ENCODE measurements at places on chromosomes 7 and 10.

DNA sequence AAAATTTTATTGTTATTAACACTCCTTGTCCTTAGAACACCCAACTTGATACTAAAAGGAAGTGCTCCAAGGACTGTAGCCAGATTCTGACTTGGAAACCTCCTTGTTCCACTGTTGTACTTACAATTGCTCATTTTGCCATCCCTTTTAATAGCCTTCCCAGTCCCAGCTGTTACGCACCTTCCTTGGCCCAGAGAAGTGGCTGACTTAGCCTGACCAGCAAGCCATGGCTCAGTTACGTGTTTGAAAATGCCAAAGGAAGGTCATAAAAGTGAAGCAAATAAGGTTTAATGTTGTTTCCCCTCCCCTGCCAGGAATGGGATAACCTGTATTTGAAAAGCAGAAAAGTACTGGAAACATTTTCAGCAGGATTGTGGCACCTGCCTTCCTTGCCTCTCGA, 3.7 kb upstream of the ANKRD1 start:
- no peak for DNase-seq

GRCh38 chr7:39221901-39222300, 244.2 kb downstream of the POU6F2 start:
- DNase-seq = no peak

DNA sequence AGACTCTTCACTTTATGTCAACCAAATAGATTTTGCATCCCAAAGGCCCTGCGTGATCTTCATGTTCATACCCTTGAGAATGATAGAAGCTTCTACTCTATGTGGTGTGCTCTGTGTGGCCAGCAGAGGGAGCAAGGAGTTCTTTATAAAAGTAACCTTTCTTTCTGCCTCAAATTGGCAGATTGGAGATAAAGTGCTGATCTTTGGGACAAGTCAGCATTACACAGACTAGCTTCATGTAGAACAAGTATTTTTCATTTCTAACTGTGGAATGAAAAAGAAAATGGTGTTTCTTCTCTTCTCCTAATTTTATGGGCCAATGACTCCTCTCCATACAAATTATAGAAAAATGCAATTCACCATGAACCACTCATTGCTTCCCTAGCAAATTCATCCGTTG, 1214.1 kb downstream of the SORCS1 start:
- peak; percentile 5 for DNase-seq

DNA sequence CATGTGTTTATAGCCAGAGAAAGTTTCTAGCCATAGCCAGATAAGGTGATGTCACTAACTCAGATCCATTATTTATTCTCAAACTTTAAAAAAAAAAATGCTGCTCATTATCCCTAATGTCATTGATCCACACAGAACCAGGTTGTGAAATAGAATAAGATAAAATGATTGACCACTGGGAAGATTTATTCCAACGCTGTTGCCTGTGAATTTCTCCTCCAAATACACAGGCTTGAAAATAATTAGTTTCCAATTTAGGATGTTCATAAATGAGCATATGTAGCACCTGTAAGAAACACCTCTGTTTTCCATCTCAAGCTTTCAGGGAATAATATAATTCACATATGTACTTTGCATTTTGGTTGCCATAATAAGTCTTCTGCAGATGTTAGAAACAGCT, 283.1 kb upstream of the DKK1 start:
- no peak for DNase-seq

- DNase-seq = no peak
Observed at GRCh38 chr10:30502266-30503060, 68.5 kb downstream of the MAP3K8 start.

DNA sequence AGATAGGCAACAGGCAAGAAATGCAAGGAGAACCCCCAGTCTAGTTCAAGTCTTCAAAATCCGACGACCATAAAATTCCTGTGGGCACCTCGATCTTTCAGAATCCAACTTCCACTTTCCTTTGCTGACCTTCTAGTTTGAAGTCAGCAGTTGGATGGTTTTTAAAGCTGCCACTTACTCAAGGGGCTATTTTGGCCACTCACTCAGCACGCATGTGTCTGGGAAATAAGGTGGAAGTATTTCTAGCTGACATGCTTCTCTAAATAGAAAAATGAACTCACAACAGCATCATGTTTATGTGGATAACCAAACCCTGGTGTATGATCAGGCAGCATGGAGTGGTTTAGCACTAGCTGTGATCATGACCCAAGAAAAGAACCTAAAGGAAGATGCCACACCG, at the start of gene NRAP:
Gene NRAP (minus strand): TSS at position 134 of the 400 bp plus-strand sequence. CDS start 159 bp downstream, outside the sequence.
- no peak for DNase-seq

DNA sequence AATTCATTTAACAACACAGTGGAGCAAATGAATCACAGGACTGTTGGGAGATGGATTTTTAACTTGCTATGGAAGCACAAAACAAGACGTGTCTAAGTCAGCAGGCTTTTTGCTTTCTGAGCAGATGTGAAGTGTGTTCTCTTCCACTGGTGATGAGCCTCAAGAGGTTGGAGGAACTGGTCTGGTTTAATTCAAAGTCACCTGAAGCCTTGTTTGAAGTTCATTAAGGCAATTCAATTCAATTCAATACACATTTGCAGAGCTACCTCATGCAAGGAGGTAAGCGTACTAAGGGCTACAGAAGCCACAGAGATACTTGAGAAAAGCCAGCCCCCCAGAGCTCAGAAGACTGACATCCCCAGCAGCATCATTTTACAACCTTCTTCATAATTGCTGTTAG, 68.4 kb upstream of the PALS2 start:
- DNase-seq = peak; percentile 19

DNA sequence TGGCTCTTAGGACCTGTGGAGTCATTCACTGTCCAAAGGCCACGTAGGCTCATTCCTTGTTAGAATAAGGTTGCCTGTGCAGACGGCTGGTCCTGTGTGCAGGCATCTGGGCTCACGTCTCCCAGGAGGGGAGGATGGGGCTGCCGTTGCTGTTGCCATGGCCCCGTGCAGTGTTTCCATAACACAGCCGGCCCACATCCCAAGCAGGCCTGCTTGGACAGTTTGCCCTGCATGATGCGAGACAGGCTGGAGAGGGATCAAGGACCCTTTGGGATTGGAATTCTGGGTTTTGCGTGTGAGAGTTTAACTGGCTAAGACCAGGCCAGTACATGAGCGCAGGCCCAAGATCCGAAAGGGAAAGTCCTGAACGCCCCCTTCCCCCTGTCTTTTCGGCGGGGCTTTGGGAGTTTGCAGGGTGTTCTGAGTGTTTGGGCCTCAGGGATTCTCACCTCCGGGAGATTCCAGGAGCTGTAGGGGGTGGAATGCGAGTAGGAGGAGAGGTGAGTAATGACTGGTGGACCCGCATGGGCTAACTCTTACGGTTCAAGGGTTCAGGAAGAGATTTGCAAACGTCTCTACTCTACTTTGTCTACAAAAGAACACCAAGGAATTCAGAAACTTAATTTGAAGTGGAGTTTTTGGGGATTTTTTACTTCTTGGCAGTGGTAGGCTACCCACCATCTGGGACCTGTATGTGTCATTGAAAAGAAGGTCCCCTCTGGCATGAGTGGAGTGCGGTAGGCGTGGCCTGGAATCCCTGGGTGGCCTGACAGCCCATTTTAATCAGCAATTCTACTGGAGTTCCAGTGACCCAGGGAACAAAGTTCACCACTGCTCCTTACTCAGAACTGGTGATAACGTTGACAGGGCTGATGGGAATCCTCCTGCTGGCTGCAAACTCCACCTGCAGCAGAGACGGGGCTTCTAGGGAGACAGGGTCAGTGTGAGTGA, 125.4 kb downstream of the ITIH5 start:
- no peak for DNase-seq

- no peak for DNase-seq
Observed at GRCh38 chr7:28435732-28436378, 23.5 kb downstream of the CREB5 start.

DNA sequence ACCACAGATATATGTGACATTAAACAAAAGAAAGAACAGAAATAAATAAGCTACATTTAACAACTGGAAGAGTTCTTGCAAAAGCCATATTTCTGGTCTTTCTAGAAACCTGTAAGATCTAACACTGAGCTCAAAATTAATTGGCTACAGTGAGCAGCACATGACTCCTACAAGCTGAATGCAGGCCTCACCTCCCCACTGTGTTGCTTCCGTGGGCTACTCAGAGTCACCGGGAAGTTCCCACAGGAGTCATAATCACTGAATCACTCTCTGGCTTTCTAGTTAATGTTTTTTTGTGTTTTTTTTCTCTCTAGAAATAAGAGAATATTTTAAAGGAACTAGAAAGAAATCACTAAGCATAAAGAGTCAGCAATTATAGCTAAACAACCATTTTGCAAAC, 10.2 kb upstream of the MRPS24 start:
- no peak for DNase-seq

DNA sequence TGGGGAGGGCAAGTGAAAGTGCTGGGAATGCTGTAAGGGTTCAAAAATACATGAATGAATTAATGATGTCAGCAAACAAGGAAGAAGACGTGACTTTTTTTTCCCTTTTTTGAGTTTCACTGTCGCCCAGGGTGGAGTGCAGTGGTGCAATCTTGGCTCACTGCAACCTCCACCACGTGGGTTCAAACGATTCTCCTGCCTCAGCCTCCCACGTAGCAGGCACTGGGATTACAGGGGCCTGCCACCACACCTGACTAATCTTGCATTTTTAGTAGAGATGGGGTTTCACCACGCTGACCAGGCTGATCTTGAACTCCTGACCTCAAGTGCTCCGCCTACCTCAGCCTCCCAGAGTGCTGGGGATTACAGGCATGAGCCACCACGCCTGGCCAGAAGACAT, 30.0 kb downstream of the DENND10 start:
- DNase-seq = no peak

- no peak for DNase-seq
Observed at GRCh38 chr7:56449762-56450161, 333.5 kb upstream of the NUPR2 start.

DNA sequence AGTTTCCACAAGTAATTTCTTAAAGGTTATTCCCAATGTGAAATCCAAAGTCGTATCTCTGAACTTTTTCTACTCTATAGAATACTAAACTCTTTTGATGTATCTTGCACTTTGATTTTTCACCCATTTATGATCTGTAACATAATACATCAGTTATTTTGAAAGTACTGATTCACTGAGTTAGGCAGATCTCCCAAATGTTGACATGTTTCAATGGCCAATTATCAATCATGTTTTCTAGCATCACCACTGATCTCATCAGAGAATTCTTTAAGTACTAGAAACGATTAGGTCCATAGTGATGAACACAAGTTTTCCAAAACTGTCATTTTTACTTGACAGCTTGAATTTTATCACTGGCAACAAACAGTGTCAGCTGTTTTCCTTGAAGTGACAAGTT, 119.0 kb downstream of the ATE1 start:
- no peak for DNase-seq

GRCh38 chr7:20786049-20786412, 655 bp downstream of the SP8 start:
- no peak for DNase-seq

DNA sequence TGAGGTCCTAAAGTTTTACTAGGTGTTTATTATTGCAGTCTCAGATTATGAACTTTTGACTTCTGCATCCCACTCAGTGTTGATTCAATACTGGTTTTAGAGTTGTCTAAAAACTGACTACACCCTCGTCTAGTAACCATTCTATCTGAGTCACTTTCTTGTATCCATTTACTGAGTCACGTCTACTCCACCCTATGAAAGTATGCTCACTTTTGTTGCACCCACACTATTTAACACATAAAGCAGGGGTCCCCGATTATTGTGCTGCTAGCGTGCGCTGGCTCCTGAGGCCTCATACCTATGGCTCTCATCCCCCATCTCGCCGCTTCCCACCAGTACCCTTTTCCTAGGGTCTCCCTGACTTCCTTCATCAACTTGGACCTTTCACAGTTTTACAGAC, 2.0 kb downstream of the SAMD9 start:
- no peak for DNase-seq

GRCh38 chr10:113493195-113493594, 59.7 kb upstream of the HABP2 start:
- DNase-seq = no peak

DNA sequence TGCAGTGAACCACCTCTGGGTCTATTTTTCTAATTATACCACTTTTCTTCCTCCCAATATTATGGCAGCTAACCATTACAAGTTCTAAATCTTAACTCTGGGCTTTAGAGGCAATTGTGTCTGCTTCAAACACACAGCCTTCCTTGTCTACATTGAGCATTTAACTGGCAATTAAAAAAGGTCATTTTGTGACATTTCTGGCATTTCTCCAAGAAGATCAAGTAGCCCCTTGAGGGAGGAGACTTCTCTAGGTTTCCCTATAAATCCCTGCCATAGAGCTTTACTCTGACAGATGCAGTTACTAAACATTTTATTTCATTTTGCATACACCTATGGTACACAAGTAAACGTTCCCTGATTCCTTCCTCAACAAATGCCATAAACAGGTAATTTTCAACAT, 33.4 kb upstream of the FAM133B start:
- no peak for DNase-seq

GRCh38 chr10:92834986-92835385, 13.3 kb upstream of the EXOC6 start:
- DNase-seq = no peak

DNA sequence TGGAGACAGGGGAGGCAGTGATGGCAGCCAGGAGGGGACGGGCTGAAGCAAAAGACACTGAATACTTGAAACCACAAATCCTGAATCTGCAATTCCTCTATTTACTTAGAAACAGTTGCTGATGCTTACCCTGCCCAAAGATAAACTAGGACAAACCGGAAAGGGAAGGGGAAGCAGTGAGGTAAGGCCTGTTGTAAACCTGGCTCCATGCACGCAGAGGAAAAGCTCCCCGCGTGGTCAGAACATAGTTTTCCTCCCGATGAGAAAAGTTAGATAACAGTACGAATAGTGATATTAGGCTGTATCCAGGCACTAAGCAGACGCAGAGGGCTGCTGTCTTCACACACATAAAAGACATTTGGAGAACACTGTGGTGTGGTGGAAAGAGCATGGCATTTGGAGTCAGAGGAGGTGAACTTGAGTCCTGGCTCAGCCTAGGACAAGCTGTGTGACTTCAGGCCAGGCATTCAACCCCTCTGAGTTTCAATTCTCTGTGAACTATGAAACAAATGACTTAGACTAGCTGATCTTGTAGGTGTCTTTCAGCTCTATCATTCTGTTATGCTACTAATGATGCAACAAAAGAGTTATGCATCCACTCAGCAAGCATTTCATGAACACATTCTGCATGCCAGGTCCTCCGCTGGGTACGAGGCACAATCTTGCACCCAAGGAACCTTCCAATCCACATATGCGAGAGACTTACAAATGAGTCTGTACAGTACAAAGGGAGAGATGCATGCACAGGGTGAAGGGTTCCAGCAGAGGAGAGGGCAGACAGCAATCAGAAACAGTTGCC, 80.9 kb downstream of the SORBS1 start:
- no peak for DNase-seq

- DNase-seq = no peak
Observed at GRCh38 chr10:34171957-34172527, 643.1 kb downstream of the PARD3 start.

- no peak for DNase-seq
Observed at GRCh38 chr10:44385026-44385695, at the start of gene CXCL12. Gene CXCL12 (minus strand): TSS chr10:44385097. CDS start chr10:44385005, 92 bp downstream.

DNA sequence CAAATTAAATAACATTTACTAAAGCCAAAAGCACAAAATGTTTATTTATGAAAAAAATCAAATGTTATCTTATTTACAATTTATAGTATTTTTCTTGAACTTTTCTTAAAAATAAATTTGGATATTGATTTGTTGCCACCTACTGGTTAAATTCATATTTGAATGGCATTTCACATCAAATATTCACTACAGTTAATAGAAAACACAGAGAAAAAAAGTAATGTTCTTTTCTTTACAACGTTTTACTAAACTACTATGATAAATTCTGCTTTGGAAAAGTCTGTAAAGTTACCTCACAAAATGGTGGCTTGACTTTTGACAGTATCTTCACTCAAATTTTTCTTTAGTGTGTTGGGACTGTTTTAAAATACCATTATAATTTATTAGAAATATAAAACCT, 52.7 kb downstream of the SRPK2 start:
- no peak for DNase-seq
